Suppressor macrophage treated with lipopolysaccharide for 4 hours (primary cell): ENCODE measurements at places on chromosomes 13 and 19.

DNA sequence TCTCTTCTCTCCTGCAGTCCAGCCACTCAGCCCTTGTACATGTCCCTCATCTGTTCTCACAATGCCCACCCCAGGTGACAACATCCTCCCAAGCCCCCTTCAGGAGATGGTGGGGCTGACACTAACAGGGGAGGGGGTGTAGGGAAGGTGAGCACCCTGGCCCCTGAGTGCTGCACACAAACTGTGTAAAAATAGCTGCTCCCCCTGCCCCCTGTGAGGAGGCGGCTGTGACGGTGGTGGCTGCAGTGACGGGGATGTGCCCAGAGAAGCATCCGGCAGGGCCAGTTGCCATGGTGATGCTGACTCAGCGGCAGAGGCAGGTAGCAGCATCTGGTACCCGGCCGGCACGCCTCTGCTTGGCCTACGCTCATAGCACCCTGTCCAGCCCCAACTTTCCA, 13.0 kb upstream of the JUND start:
- DNase-seq: no peak

- no peak for DNase-seq
Measured at GRCh38 chr13:112059457-112060281, 7.3 kb upstream of the SOX1 start.

DNA sequence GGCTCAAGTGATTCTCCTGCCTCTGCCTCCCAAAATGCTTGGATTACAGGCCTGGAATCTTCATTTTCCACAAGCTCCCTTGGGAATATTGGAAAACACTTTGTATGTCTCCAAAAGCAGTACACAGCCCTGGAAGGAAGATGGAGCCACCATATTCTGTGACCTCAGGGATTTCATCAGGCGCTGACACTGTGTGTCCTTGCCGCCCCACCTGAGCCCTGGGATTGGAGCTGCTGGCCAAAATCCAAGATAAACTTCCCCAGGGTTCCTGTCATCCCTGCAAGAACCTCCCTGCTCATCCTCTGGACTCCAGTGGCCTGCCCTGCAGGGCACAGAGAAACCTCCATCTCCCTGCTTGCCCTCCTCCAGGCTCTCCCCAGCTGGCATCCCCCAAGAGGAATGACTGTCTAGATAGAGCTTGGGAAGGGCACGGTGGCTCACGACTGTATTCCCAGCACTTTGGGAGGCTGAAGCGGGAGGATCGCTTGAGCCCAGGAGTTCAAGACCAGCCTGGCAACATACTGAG, 1.3 kb upstream of the GNG7 start:
- no peak for DNase-seq

- no peak for DNase-seq
Measured at GRCh38 chr13:44400736-44401135, 27.1 kb downstream of the SERP2 start.

DNA sequence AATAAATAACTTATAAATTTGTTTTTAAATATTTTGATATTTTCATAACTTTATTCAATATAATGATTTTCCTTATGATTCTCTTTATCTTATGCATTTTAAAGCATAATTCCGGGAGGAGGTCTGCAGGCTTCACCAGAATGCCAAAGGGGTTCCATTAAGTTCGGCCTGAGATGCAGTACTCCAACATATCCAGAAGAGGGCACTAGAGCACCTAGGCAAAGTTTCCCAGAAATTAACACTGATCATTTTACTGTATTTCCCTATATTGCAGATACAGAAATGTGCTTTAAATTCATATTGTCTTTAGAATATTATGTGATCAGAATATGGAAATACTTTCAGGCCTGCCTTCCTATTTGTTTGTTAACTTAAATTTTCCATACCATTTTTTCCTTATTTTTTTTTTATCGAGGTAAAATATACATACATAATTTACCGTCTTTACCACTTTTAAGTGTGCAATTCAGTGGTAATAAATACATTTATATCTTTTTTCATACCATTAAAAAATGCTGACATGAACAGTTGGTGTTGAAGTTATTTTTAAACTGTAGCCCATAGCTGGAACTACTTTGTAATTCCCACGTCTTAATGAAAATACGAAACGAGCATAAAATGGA, 58.9 kb upstream of the TM9SF2 start:
- DNase-seq: peak; percentile 78

DNA sequence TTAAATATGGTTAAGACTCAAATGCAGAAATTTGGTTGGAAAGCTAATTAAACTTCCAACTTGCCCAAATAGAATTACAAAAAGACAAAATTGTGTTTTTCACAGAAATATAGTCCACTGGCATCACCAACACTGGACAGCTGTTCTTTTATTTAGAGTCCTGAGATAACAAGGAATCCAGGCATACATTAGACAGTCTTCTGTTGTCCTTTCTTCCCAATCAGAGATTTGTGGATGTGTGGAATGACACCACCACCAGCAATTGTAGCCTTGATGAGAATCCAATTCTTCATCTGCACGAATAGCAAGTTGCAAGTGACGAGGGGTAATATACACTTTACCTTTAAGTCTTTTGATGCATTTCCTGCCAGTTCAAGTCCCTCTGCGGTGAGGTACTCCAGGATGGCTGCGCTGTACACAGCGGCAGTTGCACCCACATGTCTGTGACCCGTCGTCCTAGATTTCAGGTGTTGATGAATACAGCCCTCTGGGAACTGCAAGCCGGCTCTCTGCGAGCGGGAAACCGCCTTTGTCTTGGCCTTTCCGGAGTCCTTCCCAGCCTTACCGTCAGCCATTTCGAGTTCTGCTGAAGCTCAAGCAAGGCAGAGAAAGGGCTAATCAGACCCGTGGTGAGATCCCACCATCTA, 14.7 kb downstream of the UBAC2 start:
- DNase-seq: no peak

GRCh38 chr13:20505405-20506366, 20.0 kb downstream of the CRYL1 start:
- DNase-seq: peak; percentile 32

DNA sequence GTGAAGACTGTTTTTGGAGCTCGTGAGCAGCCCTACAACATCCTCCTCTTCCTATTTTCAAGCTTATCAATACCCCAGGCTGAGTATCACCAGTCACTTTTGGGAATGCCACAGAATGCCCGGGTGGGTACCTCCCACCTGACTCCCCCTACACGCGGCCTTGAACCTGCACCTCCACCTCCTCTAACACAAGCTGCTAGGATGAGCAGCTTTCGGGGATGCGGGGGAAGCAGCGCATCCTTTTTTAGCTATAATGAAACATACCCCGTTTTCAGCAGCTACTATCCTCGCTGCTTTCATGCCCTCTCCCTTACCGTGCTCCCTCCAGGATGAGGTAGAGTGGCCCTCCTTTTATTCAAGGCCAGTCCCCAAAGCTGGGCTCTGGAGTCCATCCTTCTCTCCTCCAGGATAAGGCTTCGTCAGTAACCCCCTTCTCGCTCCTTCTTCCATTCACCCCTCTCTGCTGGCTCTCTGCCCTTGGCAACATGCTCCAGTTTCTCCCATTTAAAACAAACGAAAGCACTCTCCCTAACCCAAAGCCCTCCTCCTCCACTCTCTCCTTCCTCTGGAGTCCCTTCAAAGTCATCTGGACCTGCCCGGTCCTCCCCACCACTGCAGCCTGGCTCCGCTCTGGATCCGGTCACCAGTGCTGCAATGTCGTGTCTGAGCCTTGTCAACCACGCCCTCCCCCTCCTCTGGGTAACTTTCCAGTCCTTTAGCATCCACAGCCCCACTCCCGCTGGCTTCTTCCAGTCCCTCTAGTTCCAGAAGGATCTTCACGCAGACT, 55.3 kb downstream of the STK24 start:
- DNase-seq: no peak

DNA sequence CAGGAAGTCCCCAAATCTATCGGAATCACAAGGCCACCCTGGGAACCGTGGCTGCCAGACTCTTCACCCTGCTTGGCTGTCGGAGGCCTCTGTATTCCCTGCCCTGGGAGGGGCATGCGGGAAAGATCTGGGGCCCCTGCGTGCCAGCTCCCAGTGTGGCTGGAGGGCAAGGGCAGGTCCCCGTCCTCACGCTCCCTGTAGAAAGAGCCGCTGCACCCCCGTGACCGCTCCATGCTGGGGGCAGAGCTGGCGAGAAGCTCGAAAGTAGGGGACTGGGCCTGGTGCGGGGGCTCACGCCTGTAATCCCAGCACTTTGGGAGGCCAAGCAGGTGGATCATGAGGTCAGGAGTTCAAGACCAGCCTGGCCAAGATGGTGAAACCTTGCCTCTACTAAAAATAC, 208.4 kb upstream of the SOX1 start:
- DNase-seq: no peak

- peak; percentile 73 for DNase-seq
Measured at GRCh38 chr13:41928323-41928722, 32.6 kb downstream of the VWA8 start.

DNA sequence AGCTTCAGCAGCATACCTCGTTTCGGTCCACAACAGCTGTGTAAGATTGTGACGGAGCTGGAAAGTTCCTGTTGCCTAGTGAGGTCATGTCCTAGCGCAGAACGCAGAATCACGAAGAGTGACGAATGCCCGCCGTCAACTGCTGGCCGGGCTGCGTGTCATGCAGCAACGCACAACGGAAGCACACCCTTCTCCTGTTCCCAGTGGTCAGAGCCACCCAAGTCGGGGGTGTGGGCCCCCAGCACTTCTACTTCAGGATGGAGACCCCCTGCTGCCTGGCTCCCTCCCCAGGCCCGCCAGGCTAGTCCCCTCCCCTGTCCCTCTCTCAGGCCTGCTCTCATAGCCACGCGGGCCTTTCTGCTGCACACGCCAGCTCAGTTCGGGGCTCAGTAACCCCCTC, 25.9 kb downstream of the C2CD4C start:
- no peak for DNase-seq

- no peak for DNase-seq
Measured at GRCh38 chr13:33870046-33870668, 52.2 kb downstream of the RFC3 start.

GRCh38 chr19:9189535-9189934, 10.8 kb downstream of the OR7D2 start:
- DNase-seq: no peak

GRCh38 chr19:5507065-5507909, 52.1 kb downstream of the ZNRF4 start:
- DNase-seq: no peak

- DNase-seq: no peak
Measured at GRCh38 chr13:89212186-89212585, 1541.0 kb downstream of the SLITRK5 start.

- no peak for DNase-seq
Measured at GRCh38 chr13:112828756-112829155, 138.9 kb downstream of the ATP11A start.

DNA sequence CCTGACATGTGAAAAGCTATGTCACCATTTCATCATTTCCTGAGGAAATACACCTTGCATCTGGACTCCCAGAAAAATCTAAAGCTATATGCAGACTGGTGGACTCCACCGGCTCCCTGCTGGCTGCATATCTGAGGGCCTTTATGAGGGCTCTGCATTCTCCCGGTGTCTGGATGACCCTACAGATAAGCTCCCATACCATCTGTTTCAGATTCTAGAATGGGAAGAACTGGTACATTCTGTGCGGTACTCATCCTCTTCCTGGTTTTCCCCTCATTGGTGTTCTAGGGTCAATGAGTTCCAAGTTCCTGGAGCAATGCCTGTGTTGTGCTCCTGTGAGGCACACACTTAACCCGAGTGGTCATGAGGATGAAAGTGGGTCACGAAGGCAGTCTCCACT, 60.4 kb downstream of the COL4A1 start:
- DNase-seq: no peak

DNA sequence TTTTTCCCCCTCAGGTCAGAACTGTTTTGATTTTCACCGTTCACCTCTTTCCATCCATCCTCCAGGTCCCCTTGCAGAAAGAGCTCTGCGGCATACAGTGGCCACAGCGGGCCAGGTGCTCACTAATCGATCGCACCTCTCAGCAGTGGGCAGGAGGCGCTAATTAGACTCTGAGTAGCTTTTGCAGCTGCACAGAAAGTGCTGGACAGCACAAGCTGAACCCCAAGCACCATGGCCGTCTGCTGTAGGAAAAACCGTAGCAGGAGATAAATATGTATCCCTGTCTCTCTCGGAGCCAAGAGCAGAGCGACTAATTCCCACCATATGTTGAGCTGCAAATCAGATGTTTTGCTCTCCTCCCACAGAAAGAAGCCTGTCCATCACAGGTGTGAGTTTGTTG, 54.4 kb downstream of the PEX11G start:
- no peak for DNase-seq

DNA sequence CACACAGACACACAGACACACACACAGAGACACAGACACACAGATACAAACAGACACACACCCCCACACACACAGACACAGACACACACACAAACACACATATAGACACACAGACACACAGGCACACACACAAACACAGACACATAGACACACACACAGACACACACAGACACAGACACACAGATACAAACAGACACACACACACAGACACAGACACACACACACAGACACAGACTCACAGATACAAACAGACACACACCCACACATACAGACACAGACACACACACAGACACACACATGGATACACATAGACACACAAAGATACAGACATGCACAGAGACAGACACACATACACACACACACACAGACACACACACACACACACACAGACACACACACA, 174.5 kb downstream of the URI1 start:
- no peak for DNase-seq

- no peak for DNase-seq
Measured at GRCh38 chr13:23060959-23061358, 119.8 kb upstream of the SGCG start.

GRCh38 chr13:65353951-65354350, 1876.2 kb downstream of the PCDH9 start:
- DNase-seq: no peak

- no peak for DNase-seq
Measured at GRCh38 chr19:38647966-38648768, 718 bp downstream of the ACTN4 start.

GRCh38 chr13:31209172-31209840, 9.5 kb downstream of the B3GLCT start:
- no peak for DNase-seq

DNA sequence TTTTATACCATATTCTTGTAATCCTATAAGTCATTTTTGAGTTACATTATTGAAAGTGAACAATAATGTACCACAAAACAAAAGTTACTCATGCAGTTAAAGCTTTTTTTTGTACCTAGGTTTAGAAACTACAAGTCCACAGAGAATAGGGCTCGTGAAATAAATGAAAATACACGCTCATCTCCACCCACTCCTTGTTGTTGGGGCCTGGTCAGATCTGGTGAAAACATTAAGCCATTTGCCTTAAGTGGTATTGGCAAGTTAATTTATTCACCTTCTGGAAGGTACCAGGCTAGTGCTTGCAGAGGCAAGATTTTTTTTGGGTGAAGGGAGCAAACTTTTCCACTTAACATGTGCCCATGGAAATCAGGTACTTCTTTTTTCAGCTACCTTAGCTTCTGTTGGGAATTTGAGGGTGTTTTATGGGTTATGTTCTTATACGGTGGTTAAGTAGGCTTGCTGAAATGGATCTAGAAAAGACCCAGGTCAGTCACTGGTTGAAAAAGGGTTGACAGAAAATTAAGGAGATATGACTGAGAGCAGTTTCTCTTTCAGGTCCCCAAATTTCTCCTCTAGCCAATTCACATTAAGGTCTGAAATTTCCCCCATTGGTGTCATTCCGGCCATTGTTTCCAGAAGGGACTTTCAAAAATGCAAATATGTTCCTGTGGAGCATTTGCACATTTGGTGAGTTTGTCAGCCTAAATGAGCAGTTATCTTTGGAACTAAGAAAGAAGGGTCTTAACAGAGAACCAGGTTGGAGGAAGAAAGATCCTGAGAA, 143.3 kb downstream of the KCNRG start:
- peak; percentile 41 for DNase-seq

- DNase-seq: no peak
Measured at GRCh38 chr13:105035092-105035491, 1500.4 kb downstream of the EFNB2 start.
